Stimulated activated CD4-positive, alpha-beta T cell treated with anti-CD3 and anti-CD28 coated beads, TNF-alpha, amount 100 ng/mL, for 48 hours (primary cell): ENCODE measurements at places on chromosomes 16 and 17.

DNA sequence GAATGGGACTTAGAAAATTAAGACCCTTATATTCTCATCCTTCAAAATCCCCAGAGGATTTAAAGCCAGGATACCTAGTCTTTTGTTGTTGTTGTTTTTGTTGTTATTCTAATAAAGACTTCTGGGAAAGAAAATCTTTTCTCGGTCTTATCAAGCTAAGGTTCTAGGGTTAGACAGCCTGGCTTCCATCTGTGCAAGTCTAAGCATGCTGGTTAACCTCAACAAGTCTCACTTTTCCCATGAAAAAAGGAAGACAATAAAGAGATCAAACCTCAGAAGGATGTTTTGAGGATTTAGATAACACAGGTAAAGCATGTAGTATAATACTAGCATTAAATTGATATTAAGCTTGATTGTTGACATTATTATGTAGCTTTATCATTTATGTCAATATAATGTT lies 486.4 kb upstream of the SOX9 start:
- DNase-seq, result no peak

DNA sequence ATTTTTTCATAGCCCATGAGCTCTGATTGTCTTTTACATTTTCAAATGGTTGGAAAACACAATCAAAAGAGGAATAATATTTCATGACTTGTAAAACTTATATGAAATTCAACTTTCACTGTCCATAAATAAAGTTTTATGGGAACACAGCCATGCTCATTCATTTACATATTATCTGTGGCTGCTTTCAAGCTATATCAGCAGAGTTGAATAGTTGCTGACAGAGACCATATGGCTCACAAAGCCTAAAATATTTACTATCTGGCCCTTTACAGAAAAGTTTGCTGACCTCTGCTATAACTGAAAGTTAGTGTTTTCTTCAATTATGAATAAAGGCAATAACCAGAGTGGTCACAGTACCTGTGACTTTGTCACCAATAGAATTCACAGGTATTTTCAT lies 128.2 kb upstream of the GNAO1 start:
- DNase-seq, result no peak

- no peak for DNase-seq
Measured at GRCh38 chr17:81387100-81388090, 7.9 kb upstream of the BAHCC1 start.

DNA sequence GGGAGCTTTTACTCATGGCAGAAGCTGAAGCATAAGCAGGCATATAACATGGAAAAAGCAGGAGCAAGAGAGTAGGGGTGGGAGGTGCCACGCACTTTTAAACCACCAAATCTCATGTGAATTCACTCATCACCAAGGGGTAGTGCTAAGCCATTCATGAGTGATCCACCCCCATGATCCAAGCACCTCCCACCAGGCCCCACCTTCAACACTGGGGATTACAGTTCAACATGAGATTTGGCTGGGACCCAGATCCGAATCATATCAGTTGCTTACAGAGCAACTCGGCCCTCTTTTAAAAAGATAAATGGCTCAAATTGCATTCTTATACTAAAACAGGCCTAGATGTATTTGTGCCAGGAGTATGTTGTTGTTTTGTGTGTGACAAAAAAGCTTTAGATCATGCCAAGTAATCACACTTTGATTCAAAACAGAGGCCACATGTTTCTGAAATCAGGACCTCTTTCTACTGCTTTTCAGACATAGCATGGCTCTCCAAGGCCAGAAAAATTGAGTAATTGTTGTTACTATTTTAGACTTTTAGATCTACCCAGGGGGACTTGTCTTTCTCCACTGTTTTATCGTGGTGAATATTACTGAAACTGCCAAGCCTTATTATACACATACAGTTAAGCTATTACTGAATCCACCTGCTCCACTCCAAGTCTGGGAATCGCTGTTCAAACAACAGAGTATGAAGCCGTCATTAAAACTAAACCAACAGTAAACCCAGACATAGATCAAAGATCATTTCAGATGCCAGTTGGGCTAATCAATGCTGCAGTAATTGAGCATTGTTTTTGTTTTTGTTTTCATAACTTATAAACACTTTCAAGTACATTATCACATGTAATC lies 163.3 kb downstream of the KCNJ2 start:
- DNase-seq, result no peak

- DNase-seq, result no peak
Measured at GRCh38 chr16:68999114-68999513, 106.3 kb upstream of the HAS3 start.

DNA sequence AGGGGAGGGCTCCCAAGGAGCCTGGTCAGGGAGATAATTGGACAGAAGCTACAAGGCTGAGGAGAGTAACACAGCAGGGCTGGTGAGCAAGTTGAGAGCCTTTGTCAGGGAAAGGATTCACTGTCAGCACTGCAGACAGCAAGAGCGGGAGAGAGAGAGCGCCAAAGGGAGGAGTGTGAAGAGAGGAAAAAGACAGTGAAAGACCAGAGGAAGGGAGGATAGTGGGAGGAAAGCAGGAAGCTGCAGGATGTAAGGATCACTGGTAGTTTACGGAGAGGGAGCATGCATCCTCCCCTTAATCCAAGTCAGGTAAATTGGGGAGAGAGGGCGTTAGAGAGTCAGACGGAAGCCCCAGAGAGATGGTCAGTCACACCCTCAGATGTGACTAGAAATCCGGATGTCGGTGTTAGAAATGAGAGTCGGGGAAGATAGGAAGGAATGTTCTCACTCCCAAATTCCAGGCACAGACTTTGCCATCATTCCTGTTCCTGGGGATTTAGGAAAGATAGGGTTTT lies 13.8 kb upstream of the SPOP start:
- DNase-seq, result no peak

- no peak for DNase-seq
Measured at GRCh38 chr17:37299257-37299980, 76.4 kb upstream of the C17orf78 start.

- peak; percentile 73 for DNase-seq
Measured at GRCh38 chr16:785563-786535, 2.3 kb downstream of the RPUSD1 start.

GRCh38 chr17:57874434-57875289 lies 24.8 kb upstream of the MRPS23 start:
- DNase-seq, result no peak

DNA sequence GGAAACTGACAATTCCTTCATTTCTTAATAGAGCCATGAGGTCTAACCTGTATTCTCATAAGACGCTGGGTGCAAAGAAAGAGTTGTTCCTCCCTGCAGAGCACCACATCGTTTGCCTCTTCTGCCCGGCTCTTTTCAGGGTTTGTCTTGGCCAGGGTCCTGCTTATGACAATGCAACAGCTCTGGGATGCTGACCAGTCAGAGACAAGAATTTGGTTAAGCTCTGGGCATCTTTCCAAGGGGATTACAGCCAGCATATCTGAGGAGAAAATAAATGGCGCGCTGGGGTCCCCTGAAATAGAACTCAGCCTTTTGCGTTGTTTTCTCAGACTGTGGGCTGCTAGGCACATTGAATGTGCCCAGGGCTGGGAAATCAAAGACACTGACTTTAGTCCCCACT lies 128.6 kb downstream of the SHISA6 start:
- DNase-seq, result no peak

DNA sequence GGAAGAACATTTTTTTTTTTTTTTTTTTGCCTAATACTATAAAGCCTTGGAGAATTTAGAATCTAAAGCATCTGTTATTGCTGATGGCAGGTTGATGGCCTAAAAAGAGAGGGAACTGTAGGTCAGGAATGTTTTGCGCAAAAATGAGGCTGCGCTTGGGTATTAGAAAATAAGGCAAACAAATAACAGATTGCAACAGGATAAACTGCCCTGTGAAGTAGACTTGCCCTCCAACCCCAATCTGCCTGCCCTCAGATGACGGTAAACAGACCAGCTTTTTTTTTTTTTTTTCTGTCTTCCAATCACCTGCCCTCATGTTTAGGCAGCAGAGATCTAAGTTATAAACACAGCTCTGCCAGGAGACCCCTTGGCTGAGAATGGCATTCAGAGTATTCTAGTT lies 3.8 kb upstream of the DHX8 start:
- DNase-seq, result no peak

DNA sequence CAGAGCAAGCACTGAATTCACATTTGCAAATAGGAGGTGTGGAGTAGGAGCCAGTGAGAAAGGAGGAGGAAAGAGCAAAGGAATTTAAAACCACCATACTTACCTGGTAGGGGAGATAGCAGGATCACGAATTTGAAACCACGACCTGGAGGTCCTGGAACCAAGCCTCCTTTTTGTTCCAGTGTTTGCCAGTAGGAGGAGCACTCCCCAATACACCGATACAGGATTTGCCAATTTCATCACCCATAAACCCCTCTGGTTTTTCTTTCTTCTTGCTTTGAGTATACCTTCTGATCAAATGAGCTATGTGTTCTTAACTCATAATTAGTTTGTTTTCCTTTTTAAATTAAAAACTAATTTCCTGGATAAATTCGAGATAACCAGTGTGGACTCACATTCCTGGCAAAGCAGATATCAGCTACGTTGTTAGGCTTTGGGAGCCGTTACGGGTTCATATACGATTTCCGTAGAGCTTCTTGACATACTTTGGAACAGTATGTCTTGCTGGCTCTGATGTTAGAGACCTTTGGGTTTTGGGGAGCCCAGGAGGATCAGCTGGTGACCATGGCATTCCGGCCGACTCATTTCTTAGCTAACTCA lies 22.7 kb downstream of the BCO1 start:
- peak; percentile 8 for DNase-seq

- DNase-seq, result no peak
Measured at GRCh38 chr16:79137426-79137939, 463.1 kb downstream of the MAF start.

DNA sequence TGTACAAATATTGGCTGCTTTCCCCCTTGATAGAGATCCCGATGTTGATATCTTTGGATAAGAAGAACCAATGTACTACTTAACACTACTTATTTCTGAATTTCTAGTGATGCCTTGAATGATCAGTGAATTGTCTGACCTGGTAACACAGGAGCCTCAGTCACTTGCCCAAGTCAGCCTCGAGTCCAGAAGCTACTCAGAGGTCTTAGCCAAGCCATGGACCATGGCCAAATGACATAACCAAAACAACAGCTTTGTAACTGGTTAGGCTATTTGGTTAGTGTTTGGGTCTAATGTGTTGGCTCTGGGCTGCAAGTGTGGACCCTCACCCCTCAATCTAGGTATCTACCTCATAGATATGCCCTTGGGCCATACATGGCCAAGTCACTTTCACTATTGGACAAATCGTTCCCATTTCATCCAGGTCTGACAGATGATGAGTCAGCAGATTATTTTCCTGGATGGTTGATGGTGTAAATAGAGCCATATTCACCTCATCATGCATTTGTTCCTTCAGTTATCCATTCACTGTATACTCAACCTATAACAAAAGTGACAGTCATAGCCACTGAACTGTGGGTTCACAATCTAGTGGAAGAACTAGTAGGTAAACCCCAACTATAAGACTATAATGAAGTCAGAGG lies 3.5 kb downstream of the RBFOX1 start:
- DNase-seq, result no peak

GRCh38 chr17:74393346-74393942 lies 26.1 kb downstream of the GPR142 start:
- DNase-seq, result no peak

DNA sequence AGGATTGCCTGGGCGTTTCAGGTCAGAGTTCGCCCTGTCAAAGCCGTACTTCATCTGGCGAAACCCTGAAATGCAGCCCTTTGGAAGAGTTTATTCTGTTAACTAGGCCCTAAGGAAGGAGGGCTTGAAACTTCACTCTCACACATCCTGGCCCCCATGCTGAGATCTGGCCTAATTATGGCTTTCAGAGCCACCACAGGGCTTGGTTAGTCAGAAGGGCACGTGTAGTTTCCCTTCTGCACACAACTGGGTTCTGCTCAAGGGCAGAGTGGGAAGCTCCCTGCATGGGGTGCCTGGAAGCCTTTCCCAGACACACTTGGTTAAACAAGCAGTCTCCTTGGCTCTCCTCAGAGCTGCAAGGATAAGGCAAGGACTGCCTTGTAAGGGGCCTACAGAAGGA lies 397.3 kb downstream of the SHISA9 start:
- DNase-seq, result no peak

- no peak for DNase-seq
Measured at GRCh38 chr17:60712675-60713074, 35.0 kb downstream of the BCAS3 start.

- DNase-seq, result no peak
Measured at GRCh38 chr17:65409381-65409780, 152.1 kb downstream of the AXIN2 start.

DNA sequence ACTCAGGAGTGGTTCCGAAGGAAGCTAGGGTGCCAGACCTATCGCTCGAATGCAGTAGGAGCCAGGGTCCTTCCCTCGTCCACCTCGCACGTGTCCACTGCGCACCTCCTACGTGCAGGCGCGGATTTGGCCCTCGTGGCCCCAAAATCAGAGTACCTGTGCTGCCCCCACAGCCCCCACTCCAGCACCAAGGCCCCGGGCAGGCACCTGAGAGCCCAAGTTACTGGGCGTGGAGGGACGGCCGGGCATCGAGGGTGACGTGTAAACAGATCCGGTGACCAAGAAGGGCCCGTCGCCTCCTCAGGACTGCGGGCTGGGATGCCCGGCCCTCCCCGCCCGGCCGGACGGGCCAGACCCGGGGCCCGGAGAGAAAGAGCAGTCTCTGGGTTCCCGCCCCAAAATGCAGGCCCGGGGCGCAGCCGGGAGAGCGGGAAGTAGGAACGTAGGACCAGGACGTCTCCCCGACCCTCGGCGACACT lies 492 bp downstream of the SLC25A39 start:
- DNase-seq, result no peak

DNA sequence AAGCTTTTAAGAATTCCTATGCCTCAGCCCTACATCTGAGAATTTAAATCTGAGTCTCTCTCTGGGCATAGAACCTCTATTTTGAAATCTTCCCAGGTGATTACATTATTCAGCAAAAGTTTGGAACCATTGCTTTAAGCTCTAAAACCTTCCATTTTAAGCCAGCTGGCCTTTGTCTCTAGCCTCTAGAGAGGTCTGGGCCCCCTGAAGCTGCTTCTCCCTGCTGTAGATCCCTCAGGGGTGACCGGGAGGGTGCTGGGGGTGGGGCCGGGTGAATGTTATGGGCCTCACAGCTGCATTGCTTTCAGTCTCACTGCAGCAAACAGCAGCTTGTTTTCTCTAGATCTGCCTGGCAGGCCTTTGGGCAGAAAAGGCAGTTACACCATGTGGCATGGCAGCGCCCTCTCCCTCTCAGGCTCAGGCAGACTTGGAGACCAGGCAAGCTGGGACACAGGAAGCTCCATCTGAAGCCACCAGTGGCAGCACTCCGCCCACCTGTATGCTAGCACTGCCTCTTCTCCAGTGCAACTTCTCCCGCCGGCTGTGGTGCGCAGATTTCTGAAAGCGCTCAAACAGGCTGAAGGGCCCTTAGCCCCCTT lies 66.3 kb downstream of the MPRIP start:
- DNase-seq, result no peak

- no peak for DNase-seq
Measured at GRCh38 chr16:66425651-66426050, 1.4 kb upstream of the BEAN1 start.

- no peak for DNase-seq
Measured at GRCh38 chr17:39729280-39729851, 966 bp downstream of the MIEN1 start.

GRCh38 chr16:55055262-55055661 lies 124.6 kb downstream of the IRX5 start:
- no peak for DNase-seq
